Stimulated activated CD4-positive, alpha-beta T cell treated with anti-CD3 and anti-CD28 coated beads, Interleukin-2, amount 100 ng/mL, for 4 hours (primary cell): ENCODE measurements at places on chromosomes 3 and 15.

DNA sequence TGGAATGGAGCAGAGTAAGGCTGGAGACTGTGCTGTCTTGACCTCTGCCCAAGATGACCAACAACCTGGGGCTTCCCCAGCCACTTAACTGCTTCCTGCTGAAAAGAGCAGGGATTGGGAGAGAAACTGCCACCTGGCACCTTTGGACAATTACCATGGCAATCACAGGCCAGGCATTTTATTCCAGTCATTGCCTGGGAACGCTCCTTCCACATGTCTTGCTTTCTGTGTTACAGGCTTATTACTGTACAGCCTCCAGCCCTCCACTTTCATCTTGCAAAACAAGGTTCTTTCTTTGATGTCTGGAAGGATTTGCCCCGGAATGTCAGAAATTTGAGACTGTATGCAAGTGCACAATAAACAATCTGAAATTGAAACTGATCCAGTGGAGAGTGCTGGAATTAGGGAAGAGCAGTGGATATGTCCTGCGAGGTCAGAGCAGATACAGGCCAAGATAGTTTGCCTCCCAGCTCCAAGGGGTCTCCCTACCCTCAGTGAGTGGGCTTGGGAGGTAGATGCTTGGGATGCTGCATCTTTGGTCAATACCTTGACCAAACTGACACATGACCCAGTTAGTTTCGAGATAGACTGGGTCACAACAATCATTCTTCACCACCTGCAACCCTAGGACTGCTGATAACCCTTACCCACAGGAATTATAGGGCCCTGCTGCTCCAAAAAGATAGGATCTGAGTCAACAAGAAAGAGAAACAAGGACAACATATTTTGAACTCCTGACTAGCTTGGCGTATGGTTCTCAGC lies 2.7 kb downstream of the PPP1R14D start:
- DNase-seq: no peak

DNA sequence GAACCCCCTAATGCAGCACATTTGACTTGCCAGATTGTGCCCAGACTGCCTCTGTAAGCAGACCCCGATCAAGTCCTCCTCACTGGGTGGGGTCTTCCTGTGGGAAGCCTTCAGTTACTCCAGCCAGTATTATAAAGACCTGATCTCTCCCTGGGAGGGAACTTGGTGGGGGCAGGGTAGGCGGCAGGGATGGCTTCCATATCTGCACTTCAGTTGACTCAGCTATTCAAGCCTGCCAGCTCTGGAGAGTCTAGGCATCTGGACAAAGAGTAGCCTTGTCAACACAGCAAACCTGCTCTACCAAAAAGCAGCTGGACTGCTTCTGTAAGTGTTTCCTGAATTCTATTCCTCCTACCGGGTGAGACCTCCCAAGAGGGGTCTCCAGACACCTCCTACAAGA lies 21.0 kb upstream of the SLC25A38 start:
- DNase-seq: no peak

GRCh38 chr3:150345021-150345538 lies 63.0 kb upstream of the TSC22D2 start:
- DNase-seq: no peak

GRCh38 chr3:107817076-107817475 lies 273.8 kb downstream of the CD47 start:
- DNase-seq: no peak

- DNase-seq: no peak
These were observed 34.6 kb downstream of the SH3BP5 start for GRCh38 chr3:15297608-15298350.

DNA sequence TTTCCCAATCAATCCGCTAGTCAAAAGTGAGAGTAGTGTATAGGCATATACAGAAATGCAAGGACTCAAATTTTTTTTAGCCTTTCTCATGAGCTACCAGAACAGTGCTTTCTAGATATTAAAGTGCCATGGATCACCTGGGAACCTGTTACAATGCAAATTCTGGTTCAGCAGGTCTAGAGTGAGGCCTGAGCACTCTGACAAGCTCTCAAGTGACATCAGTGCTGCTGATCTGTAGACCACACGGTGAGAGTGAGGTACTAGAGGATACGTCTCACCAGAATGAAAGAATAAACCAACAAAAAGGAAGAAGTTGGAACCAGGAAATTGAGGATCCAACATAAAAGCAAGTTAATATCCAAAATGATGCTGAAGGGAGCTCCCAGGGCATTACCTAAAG lies 16.0 kb upstream of the PLA2G4D start:
- DNase-seq: no peak

DNA sequence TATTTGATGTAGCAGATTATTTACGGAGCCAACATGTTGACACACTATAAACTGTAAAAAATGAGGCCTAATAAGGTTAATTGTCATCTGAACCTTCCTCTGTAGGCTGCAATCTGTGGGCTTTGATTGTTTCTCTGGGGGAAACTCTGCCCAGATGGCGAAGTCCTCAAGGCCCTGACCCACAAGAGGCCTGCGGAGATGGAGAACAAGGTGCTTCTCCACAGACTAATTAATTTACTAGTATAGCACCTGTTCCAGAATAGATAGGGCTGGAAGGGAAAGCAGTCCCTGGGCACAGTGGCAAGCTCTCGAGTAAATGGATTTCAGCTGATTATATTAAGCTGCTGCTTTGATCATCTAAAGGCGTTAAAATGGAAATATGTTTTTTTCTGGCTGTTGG lies 338.8 kb upstream of the DNAJC19 start:
- DNase-seq: no peak

DNA sequence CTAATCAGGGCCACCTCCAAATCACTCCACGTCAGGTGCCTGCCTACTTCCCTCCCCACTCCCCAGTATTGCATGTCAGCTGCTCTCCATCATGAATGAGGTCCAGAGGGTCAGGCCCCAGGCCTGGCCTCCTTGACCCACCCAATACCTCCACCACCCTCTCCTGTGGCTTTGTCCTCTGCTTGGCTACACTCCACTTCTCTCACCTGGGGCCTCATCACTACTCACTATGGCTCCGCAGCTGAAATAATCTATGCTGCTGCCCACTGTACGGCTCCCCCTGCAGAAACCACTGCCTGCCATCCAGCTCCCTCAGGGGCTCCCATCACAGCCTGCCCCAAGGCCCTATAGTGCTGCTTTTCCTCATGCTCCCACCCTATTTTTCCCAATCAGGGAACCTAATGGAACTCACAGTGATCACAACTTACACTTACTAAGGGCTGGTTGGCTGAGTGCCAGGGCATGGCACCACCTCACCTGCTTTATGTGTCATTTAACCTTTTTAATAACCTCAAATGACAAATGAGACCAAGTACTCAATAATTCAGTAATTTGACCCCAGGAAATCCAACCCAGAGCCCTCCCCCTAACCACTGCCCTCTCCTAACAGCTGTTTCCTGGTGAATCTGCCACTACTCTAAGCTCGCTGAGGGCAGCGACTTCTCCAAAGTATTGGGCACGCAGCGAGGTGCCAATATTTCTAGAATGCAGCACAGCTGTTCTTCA lies 2.3 kb downstream of the GORASP1 start:
- peak; percentile 9 for DNase-seq

- no peak for DNase-seq
These were observed 288.9 kb downstream of the ZBBX start for GRCh38 chr3:167091226-167091625.

- DNase-seq: no peak
These were observed 1078.5 kb downstream of the TUSC7 start for GRCh38 chr3:117788061-117788460.

- no peak for DNase-seq
These were observed 69.0 kb downstream of the LINGO1 start for GRCh38 chr15:77563623-77564156.
